HT-29 (cell line): ENCODE measurements at places on chromosomes 12 and 14.

DNA sequence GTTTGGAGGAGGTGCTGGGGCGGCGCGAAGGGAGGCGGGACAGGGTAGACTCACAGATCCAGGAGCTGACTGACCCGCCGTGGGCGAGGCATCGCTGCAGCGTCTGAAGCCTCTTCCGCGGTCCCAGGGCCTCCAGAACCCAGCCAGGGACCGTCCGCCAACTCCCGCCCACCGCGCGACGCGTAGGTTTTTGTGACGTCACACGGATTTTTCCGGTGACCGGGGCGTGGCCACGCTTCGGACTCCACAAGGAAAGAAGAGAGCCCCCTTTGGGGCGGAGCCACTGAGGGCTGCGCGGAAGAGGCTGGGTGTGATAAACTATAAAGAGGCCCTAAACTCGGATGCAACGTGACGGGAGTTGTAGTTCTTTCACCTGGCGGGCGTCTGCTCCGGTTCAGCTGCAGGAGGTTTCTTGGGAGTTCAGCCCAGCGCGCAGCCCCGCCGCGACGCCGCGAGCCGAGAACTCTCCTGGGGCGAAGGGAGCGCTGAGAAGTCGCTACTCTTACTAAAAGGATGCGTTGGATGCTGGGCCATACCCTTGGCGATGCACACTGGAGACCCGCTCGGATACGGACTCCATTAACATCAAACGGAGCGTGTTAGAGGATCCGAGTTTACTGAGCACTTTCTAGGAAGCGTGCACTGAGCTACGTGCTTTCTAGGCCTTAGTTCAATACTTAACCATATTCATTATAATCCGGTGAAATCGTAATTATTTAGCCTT lies at the start of gene AMN1:
TSS of gene AMN1 (minus strand) at position 105 of the 724 bp plus-strand sequence. CDS start at position 92, 13 bp downstream.
- DNase-seq: peak; percentile 100

DNA sequence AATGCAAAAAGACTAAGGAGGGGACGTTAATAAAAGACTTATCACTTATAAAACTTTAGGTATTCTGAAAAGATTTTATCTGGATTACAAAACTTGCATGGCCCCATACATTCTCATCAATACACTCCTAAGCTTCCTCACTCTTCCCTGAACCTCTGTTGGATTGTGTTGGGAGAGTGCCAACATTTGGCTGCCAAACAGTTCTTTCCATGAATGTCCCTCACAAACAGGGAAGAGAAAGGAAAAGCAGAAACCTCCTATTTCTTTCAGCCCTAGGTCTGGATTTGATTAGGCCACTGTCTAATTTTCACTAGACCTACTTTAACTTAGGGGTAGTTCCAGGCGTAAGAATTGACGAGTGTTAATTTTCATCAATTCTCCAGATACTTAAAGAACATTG lies 11.7 kb downstream of the PTHLH start:
- no peak for DNase-seq

GRCh38 chr14:35504260-35504659 lies 29.7 kb upstream of the INSM2 start:
- peak; percentile 19 for DNase-seq

DNA sequence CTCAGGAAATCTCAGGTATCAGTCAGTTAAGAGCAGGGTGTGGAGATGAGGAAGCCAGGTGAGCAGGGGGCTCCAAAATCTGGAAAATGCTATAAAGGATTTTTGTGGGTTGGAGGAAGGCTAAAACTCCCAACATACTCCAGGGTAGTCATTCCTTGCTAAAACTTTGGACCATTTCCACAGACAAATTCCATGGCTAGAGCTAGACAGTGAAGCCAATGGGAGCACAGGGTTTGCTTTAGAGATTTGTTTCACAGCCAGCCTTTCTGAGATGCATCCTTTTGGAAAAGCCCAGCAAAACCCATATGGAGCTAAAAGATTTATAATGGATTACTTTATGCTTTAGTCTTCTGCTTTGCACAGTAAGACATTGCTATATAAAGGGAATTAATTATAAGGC lies 146.5 kb downstream of the SAMD4A start:
- no peak for DNase-seq

DNA sequence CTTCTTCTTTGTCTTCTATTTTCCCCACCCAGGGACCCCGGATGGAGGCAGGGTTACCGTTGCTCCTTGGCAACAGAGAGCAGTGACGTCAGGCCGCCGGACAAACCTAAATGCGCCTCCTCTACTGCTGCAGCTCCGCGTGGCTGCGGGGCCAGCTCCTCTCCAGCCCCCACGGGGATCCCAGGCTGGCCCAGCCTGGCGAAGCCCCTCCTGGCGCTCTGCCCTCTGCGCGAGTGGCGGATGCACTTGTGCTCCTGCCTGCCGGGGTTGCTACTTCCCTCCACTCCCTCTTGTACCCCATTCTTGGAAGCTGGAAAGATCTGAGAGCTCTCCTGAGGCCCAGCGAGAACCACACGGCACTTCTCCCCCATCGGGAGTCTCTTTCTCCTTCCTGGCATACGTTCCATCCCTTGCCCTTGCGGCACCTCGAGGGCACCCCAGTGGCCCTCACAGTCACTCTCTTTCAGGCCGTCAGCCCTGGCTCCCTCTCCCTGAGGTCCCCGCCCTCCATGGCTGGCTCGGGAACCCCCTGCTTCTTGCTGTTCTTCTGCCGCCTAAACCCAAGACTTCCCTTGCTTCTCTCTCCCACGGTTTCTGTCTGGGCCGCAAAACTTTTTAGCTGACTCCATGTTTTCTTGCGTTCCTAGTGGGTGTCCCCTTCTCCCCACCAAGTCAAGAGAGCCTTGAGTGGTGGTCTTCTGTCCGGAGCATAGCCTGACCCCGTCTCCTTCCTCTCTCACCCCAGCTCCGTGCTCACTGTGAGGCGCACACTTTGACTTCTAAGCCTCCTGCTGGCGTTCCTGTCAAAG lies 121.7 kb downstream of the PAPOLA start:
- DNase-seq: no peak

GRCh38 chr14:71355324-71356201 lies 448.3 kb downstream of the PCNX1 start:
- DNase-seq: no peak

DNA sequence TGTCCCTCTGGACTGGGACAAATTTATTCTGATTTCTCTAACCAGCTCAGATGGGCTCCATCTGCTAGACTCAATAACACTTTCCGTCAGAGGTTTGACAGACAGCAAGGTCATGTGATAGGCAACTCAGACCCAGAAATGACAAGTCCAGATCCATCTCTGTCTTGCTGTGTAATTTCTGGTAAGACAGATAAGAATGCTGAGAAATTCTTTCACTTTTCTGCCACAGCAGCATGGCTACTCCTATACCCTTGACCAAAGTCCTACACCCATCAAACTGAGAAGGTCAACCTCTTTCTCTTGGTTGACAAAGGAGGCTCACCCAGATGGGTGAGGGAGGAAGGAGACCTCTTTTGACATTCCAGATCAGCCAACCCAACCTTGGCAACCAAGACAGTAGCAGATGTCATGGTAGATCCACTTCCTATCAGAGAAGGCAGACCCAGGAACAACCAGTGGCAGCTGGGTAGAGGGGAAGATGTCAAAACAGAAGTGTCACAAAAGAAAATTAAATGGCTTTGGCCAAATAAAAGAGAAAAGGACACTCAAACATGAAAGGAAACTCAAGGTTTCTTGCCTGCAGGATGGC lies 36.9 kb upstream of the PRKAB1 start:
- no peak for DNase-seq
